ENCODE measurements at places on chromosomes 11 and 22.

DNA sequence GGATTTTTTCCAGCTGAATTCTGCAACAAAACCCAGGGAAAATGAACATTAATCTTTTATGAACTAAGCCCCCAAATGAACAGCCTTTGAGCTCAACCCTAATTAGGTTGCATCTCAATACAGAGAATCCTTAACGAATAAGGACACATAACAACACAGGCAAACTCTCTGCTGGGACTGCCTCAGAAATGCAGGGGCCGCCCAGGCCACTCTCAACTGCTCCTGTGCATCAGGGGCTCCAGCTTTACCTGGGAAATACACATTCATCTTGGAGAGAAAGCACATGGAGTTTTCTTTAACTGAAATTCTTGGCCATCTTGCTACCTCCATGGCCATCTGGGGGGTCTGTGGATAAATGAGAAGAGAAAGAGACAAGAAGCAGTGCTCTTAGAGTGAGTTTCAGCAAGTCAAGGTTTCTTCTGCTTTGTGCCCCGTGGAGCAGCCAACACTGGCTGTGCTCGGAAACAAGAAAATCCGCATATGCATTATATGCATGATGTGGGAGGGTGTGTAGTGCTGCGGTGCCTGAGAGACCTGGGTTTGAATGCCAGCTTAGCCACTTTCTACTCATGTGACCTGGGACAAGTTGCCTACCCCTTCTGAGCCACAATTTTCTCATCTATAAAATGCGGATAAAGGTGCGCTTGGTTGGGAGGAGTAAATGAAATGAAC is 81.9 kb upstream of the RCN1 start:
- no peak for DNase-seq

DNA sequence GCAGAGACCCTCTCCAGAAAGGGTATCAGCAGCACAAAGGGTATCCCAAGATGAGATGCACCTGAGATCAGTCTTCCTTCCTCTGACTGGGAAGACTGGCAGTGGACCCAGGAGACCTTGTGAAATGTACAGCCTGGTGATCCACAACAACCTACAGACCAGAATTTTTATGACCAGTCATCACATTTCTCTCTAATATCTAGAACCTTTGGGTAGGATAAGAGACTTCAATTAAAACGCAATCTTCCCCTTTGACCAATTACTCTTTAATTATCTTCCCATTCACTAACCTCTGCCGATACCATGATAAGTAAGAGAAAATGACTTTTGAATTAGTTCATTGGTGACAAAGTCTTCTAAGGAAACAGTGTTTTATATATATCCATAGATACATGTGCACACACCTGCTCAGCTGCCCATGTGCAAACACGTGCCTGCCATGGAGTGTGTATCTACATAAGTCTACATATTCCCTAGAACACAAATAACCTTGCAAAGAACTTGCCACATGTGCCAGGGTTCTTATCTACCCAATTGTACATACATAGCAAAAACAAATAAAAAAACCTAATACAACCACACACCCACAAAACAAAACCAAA is 44.2 kb upstream of the SLC5A1 start:
- DNase-seq, result no peak

DNA sequence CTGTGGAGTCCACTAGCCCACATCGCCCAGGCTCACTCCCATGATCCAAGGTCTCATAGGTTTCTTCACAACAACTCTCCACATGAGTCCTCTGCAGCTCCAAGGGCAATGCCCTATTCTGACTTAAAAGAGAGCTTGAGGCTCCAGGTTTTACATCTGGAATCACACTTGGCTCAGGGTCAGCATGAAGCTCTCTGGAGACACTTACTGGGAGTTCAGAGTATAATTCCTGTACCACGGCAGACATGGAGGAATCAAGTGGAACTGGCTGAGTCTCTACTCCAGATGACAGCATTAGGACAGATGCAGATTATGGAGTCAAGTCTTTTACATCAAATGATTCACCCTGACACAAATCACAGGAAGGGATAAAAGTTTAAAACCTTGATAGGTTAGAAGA is 11.4 kb downstream of the PRR14L start:
- DNase-seq, result no peak

DNA sequence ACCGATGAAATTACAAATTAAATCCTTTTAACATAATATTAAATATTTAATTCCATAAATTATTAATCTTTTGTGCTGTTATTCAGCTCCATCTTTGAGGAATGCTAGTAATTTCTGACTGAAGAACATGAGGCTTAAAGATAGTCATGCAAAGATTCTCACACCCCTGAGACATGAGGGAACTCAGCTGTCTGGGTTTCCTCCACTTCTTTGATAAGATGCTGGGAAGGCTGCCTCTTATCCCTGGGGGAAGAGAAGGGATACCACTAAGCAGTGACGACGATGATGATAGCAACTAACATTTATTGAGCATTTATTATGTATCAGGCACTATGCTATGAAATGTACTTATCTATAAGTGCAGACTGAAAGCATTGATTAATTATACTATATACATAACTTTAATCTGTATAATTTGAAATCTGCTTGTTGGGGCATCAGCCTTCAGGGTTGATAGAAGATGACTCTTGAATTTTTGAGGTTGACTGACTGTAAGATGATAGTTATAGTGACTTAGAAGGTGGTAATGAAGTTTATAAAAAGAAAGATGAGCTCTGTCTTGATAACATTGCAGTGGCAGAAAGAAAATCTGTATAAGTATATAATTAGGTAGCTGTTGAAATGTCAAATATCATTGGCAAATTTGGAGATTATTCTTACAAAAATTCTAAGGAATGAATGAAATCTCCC is 78.4 kb downstream of the SIK2 start:
- DNase-seq, result no peak

GRCh38 chr11:131694526-131695424 is 324.4 kb downstream of the NTM start:
- peak; percentile 64 for DNase-seq

DNA sequence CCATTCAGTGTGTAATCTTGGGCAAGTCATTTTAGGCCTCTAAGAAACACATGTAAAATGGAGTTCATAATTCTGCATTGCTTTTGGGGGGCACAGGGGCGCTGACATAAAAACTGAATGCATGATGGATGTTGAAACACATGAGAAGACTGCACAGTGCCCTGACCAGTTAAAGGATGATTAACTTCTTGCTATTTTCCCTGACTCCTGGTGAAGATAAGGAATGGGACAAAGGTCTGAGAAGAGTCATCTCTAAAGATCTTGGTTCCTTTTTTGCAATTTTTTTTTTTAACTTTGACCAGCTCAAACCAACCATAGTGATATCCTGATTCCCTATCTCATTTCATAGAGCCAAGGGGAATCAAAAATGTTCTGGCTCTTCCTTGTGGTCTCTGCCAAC is 134.9 kb upstream of the TENM4 start:
- DNase-seq, result no peak

DNA sequence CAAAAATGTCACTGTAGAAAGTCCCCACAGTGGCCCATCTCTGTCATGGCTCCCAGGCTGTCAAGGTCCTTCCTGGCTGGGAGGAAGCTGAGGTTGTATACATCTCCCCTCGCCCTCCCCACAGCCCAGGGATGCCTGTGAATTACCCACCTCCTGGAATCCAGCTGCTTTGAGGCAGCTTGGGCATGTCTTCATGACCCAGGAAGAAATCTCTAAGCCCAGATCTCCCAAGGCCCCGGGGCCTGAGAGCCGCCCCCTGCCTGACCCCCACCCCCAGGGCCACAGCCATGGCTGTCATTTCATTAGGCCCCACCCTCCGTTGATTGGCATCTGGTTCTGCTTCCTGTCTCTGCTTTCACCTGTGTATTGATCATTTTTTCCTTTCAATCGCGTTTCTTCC is 207.5 kb downstream of the TBC1D22A start:
- DNase-seq, result no peak

All from retinal pigment epithelial cell (primary cell).